Activated CD4-positive, alpha-beta memory T cell treated with anti-CD3 and anti-CD28 coated beads for 36 hours (primary cell): ENCODE measurements at places on chromosomes 4 and X. TPM values are rescaled to one million over a fixed set of nuclear protein-coding genes. Genes with fewer than 3 reads are reported as not detected.
A peak's percentile ranks its signal among the peaks of the same experiment; 100 is the strongest.

- peak; percentile 50 for DNase-seq
Observed at GRCh38 chr4:15771216-15772058, 6.7 kb upstream of the CD38 start.

DNA sequence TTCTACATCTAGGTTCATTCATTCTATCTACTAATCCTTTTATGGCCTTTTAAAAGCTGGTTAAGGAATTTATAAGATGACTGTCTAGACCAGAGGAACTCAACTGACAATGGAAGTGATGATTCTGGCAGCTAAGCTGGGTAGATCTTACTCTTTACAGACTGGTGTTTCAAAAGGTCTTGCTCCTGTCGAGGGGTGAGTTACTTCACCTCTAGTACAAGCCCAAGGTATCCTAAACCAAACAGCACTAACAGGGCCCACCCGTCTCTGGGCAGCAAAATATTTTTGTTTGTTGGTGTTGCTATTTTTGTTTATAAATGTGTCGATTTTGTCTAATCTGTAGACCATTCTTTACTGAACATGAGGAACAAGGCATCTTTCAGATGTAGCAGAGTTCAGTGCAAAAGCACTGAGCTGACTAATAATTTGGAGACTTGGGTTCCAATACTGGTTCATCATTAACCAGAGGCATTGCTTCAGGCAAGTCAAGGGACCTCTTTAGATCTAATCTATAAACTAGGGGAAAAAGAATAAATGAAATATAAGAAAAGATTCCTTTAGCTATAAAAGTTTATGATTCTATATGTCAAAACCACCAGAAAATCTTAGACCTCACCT lies 90.3 kb upstream of the FRG1 start:
- no peak for DNase-seq

DNA sequence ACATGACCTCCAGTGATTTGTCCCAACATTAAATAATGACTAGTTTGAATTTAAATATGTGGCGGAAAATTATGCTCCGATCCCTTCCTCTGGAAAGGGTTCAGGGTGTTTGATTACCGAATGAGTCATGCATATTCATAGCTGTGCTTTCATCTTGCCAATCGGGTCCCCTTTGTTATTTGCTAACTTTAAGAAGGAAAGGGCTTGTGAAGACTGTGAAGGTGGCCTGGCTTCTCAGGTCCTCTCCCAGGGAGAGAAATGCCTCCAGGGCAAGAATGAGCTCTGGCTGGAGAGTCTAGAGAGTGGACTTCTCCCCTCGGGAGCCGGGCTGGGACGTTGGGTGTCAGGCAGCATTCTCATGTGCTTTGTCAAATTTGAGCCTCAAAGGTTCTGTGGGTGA lies 155.5 kb upstream of the PSAPL1 start:
- no peak for DNase-seq

DNA sequence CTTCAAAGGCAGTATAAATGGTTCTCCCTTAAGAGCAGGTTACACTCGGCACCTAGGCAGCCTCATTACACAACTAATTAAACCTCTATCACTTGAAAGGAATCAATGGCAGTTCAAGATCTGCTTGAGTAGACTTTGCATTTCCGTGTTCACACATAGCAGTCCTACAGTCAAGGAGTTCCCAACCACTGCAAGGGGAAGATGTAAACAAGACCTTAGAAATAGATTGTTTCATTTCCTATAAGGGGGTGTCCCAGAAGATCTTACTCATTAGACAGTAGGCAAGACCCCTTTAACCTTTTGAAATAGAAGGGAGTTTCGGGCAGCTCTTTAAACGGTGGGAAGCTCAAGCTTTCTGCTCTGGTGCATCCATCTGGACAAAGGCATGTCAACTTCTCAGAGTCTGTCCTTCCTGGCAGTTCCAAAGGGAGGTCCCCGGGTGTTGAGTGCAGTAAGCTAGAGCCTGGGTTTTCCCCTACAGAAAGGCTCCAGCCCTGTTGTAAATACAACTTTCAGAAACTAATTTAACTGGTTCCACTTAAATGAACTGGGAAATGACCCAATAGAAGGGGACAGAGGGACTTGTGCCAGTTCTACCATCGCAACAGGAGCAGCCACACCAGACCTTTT lies 150.8 kb downstream of the RBMX2 start:
- no peak for DNase-seq

DNA sequence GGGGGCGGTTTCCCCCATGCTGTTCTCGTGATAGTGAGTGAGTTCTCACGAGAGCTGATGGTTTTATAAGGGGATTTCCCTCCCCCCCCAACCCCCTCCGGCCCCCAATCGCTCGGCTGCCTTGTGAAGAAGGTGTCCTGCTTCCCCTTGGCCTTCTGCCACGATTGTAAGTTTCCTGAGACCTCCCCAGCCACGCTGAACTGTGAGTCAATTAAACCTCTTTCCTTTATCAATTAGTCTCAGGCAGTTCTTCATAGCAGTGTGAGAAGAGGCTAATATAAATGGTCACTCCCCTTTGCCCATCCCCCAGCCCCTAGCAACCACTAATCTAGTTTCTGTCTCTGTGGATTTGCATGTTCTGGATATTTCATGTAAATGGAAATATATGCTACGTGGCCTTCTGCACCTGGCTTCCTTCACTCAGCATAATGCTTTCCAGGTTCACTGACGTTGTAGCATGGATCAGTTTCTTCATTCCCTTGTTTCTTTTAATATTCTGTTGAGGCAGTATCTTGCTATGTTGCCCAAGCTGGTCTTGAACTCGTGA lies 16.4 kb downstream of the GPR143 start:
- DNase-seq: no peak

The AKAP14 gene
- total RNA-seq: not detected

The KIAA1210 gene
- total RNA-seq: not detected

GRCh38 chr4:151227731-151228130 lies 49.2 kb upstream of the PRSS48 start:
- no peak for DNase-seq

The SH3D19 gene
- total RNA-seq: not detected

The PPEF2 gene
- total RNA-seq: 0.40 TPM

- no peak for DNase-seq
Observed at GRCh38 chrX:36961590-36961989, 46.6 kb upstream of the FAM47C start.

DNA sequence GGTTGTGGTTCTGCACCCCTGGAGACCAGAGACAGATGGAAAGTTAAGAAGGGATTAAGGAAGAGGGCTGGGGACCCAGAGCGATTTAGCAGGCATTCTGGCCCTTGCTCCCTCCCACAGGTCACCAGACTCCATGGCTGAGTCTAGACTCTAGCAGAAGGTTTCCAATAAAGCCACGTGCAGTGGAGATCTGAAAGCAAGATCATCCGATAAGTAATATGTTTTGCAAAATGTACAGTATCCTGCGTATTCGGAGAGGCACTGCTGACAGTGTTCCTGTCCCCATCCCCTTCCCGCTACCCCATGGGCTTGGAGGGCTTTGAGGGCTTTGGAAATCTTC lies 531 bp upstream of the GPRIN3 start:
- DNase-seq: no peak

- no peak for DNase-seq
Observed at GRCh38 chr4:183409934-183410333, 34.5 kb upstream of the CDKN2AIP start.

DNA sequence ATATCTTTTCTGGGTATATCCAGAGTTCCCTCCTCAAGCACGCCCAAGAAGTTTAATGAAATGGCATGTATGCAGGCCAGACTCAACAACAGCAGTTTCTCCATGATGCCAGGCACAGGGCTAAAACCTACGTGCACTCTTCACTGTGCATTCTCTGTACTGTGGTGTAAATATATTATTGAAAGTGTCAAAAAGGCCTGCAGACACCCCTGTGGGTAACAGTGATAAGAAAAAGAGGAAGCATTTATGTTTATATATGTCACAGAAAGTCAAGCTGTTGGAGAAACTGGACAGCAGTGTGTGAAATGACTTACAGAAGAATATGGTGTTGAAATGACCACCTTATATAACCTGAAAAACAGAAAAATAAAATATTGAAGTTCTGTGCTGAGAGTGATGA lies 29.6 kb upstream of the DCAF8L1 start:
- no peak for DNase-seq

- no peak for DNase-seq
Observed at GRCh38 chr4:174394915-174395314, 111.2 kb downstream of the CEP44 start.

The NDP gene
- total RNA-seq: not detected

DNA sequence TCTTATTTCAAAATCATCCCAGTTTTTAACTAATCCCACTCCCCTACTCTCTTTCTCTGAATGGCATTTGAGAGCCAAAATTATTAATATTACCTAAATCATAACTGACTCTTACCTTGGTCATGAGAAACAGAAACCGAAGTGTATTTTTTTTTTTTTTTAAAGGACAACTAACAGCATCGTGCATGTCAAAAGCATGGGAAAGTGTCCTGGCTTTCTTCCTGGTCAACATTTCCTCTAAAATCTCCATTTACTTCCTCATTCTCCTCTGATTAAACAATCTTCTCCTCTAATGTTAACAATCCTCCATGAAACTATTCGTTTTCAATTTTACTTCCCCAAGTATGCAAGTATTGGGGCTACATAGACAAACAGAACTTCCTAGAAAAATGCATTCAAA lies 2.1 kb upstream of the STS start:
- DNase-seq: no peak

GRCh38 chr4:179605196-179605595 lies 2163.0 kb upstream of the AGA start:
- no peak for DNase-seq

DNA sequence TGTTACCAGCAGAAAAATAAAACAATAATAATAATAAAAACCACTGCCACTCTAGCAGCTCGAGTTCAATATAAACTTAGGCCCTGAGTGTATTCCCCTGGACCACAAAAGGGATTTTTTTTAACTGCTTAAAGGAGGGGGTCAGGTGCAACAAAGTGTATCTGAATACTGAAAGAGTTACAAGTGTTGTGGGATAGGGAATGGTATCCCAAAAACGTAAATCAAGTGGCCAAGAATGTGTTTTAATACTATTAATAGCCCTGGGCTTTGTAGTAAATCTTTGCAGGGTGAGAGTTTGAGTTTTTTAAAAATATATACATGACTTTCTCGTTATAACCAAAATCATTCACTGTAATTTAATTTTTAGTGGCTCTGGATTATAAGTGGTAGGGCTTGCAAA lies 860.1 kb upstream of the INTU start:
- no peak for DNase-seq

The NEXMIF gene
- total RNA-seq: 0.33 TPM
